ENCODE measurements at places on chromosomes 4 and X. TPM values are rescaled to one million over a fixed set of nuclear protein-coding genes. Genes with fewer than 3 reads are reported as not detected.

DNA sequence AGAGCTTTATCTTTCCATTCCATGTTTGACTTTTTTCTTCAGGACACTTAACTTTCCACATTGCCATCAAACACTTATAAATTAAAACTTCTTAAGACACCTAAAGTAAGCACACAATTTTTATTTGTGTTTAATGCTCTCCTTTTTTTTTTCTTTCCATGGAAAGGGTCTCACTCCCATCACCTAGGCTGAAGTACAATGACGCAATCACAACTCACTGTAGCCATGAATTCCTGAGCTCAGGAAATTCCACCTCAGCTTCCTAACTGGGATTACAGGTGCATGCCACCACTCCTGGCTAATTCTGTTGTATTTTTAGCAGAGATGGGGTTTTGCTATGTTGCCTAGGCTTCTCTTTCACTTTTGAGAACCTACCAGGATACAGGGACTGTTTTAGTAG, 7.3 kb downstream of the SMR3A start:
- H3K27me3 ChIP-seq: no peaks in the 10 kb centered on the region
- H3K4me3 ChIP-seq: no peak overlapping the region
- H3K36me3 ChIP-seq: no peaks in the 10 kb centered on the region
- H3K27ac ChIP-seq: no peak overlapping the region
- H3K4me1 ChIP-seq: no peaks in the 10 kb centered on the region
- no peak for DNase-seq

DNA sequence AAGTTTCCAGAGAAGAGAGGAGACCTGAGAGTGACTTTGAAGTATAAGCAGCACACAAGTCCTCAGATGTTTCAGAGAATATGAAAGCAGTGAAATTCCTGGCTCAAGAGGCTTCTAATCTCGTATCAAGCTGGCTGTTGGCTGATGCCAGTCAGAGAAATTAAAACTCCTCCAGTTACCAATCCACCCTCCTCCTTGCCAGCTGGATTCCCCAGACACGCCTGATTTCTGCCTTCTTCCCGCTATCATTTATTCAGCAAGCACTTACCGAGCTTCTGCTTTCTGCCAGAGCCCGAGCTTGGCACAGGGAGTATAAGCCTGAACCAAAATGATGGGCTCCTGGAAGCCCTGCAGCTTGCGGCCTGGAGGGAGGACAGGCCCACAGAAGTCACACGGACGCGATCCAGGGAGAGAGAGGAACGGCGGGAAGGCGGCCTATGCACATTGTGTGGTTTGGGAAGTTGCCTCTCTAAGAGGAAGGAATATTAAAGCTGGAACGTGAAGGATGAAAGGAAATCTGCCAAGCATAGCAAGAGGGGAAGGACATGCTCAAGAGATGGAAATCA, 102.4 kb upstream of the TBL1X start:
- no peaks in the 10 kb centered on the region for H3K36me3 ChIP-seq
- no peak overlapping the region for H3K4me3 ChIP-seq
- H3K4me1 ChIP-seq: no peaks in the 10 kb centered on the region

Gene GUCY1A1
- 2.3 TPM for polyA plus RNA-seq

Gene SPARCL1
- not detected for polyA plus RNA-seq

DNA sequence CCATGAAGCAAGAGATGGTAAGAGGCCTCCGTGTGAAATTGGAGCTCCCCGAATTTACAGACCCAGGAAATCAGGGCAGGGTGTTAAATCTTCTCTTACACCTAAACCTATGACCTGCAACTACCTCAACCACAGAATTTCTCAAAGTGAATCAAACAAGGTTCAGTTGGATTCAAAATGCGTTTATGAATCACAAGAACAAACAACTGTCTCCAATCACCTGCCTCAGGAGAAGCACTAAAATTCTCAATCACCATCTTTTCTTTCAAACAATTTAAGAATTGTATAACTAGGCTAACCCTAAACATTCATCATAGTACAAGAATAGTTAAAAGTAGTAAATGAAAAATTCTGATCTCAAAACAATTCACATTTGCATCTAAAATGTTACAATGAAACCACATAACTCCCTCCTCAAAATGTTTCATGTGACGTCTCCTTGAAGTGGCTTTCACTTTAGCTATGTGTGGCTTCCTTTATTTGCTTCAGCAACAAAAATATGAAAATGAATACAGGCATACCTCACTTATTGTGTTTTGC, 19.2 kb downstream of the PPP3CA start:
- peak; percentile 17 for DNase-seq
- H3K36me3 ChIP-seq: no peaks in the 10 kb centered on the region
- H3K4me1 ChIP-seq: peaks cover 64% of the 10 kb centered on the region
- H3K4me3 ChIP-seq: peak overlapping the region; percentile 48
- peak overlapping the region; percentile 85 for H3K27ac ChIP-seq

DNA sequence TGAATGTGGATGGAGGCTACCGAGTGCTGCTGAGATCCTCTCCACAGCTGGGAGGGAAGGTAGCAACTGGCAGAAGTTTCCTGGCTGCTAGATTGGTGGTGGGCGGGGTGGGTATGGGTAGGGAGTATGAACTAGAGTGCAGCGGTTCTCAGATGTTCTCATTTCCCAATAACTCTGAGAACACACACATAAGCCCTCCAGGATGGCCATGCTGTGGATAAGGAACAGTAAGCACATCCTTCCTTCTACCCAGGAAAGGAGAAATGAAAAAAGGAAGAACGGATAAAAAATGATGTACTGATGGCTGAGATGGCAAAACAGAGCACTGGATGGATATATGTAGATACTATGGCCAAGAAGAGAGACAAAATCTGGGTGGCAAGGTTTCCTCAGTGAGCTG, 116.0 kb downstream of the ZNF827 start:
- no peaks in the 10 kb centered on the region for H3K4me1 ChIP-seq
- peaks cover 27% of the 10 kb centered on the region for H3K36me3 ChIP-seq
- DNase-seq: no peak
- no peak overlapping the region for H3K4me3 ChIP-seq

DNA sequence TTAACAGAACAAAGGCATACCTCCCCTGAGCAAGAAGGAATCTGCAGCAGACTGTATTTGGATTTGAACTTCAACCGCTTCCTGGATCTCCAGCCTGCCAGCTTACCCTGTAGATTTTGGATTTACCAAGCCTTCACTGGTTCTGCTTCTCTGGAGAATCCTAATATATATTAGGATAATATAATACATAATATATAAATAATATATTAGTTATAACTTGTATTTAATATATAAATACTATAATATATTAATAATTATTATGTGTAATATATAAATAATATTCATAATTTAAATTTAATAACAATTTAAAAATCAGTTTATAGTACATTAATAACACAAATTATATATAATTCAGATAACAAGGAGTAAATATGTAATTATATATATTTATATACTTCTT, 121.4 kb downstream of the COX18 start:
- H3K27me3 ChIP-seq: no peaks in the 10 kb centered on the region
- DNase-seq: no peak
- H3K4me3 ChIP-seq: no peak overlapping the region

DNA sequence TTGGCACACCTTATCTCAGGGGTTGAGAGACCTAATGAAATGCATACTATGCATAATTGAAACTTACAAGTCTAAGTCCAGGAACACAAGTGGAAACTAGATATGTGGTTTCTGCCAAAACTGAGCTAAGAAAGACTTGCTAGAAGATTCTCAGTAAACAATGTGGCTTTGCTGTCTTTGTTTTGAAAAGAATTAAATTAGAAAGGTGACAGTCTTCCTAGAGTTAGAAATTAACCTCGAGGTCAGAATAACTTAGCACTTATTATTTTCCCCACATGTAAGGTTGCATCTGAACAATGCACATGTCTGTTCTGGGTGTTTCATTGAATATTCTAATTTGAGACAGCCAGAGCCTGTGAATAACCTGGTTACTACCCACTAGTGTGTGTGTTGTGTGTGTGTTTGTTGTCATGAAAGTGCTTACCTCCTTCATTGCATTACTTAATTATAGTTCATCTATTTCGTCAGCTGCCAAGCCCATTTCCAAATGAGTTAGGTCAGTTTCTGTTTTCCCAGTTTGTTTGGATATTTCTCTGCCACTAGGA, 1.5 kb downstream of the EREG start:
- peaks cover 51% of the 10 kb centered on the region for H3K27me3 ChIP-seq
- H3K4me1 ChIP-seq: peaks cover 19% of the 10 kb centered on the region
- no peak overlapping the region for H3K4me3 ChIP-seq

Gene SHISA3
- polyA plus RNA-seq: not detected

Gene ALB
- not detected for polyA plus RNA-seq

Gene DMP1
- polyA plus RNA-seq: not detected

GRCh38 chr4:33422656-33423055, 2702.5 kb downstream of the PCDH7 start:
- H3K27ac ChIP-seq: no peak overlapping the region
- H3K27me3 ChIP-seq: no peaks in the 10 kb centered on the region
- H3K36me3 ChIP-seq: no peaks in the 10 kb centered on the region
- no peak for DNase-seq
- H3K4me3 ChIP-seq: no peak overlapping the region

- no peak overlapping the region for H3K4me3 ChIP-seq
- no peak for DNase-seq
- no peaks in the 10 kb centered on the region for H3K36me3 ChIP-seq
- H3K4me1 ChIP-seq: no peaks in the 10 kb centered on the region
These were observed 659.4 kb downstream of the PCDH19 start for GRCh38 chrX:99750721-99751120.

- peaks cover 8% of the 10 kb centered on the region for H3K4me1 ChIP-seq
- DNase-seq: no peak
- no peaks in the 10 kb centered on the region for H3K27me3 ChIP-seq
- H3K4me3 ChIP-seq: no peak overlapping the region
- H3K27ac ChIP-seq: no peak overlapping the region
- no peaks in the 10 kb centered on the region for H3K36me3 ChIP-seq
These were observed 3.1 kb upstream of the TASL start for GRCh38 chrX:30580641-30581040.

Gene LARP1B
- 3.9 TPM for polyA plus RNA-seq

Gene JADE1
- 45.2 TPM for polyA plus RNA-seq

Gene AFF1
- 57.1 TPM for polyA plus RNA-seq

DNA sequence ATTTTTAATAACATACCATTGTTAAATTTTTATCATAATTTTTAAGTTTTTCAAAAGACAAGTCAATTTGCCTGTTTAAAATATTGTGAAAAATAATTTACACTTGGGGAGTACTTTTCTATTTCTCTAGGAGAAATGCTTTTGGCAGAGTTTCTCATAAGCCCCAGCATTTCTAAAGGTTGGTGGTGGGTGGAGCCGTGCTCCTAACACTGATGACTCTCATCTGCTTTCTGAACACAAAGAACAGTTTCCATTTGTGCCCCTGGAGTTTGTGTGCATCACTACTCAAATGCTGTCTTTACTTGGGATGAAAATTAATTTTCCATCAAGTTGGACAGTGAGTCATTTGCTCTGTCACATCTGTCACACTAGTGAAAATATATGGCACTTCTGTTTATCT, 57.6 kb downstream of the TNIP2 start:
- no peaks in the 10 kb centered on the region for H3K27me3 ChIP-seq
- no peak overlapping the region for H3K27ac ChIP-seq
- H3K4me3 ChIP-seq: no peak overlapping the region
- H3K4me1 ChIP-seq: peaks cover 36% of the 10 kb centered on the region

Gene XG
- polyA plus RNA-seq: 2.8 TPM

Gene CT47B1
- not detected for polyA plus RNA-seq

Gene SRP72
- 240 TPM for polyA plus RNA-seq

GRCh38 chrX:91414713-91415112, 19.9 kb upstream of the PABPC5 start:
- no peak for DNase-seq
- no peaks in the 10 kb centered on the region for H3K27me3 ChIP-seq
- H3K36me3 ChIP-seq: no peaks in the 10 kb centered on the region
- H3K4me1 ChIP-seq: no peaks in the 10 kb centered on the region
- H3K4me3 ChIP-seq: no peak overlapping the region

GRCh38 chr4:89306486-89307177, 968 bp downstream of the GPRIN3 start:
- no peak overlapping the region for H3K27ac ChIP-seq
- H3K36me3 ChIP-seq: no peaks in the 10 kb centered on the region
- H3K4me3 ChIP-seq: peak overlapping the region; percentile 93
- peaks cover 21% of the 10 kb centered on the region for H3K4me1 ChIP-seq

GRCh38 chrX:53561912-53562311, 124.6 kb downstream of the HUWE1 start:
- no peak overlapping the region for H3K27ac ChIP-seq
- H3K4me3 ChIP-seq: no peak overlapping the region
- peaks cover 5% of the 10 kb centered on the region for H3K36me3 ChIP-seq
- no peaks in the 10 kb centered on the region for H3K4me1 ChIP-seq

Gene ESX1
- not detected for polyA plus RNA-seq

- no peaks in the 10 kb centered on the region for H3K36me3 ChIP-seq
- H3K27me3 ChIP-seq: no peaks in the 10 kb centered on the region
- H3K4me1 ChIP-seq: no peaks in the 10 kb centered on the region
- no peak overlapping the region for H3K4me3 ChIP-seq
These were observed 238.8 kb downstream of the GRIA3 start for GRCh38 chrX:123422875-123423274.

GRCh38 chrX:105533951-105534350, 288.4 kb upstream of the NRK start:
- H3K36me3 ChIP-seq: no peaks in the 10 kb centered on the region
- DNase-seq: no peak
- H3K27me3 ChIP-seq: no peaks in the 10 kb centered on the region
- H3K4me3 ChIP-seq: no peak overlapping the region

Gene IL2RG
- 884 TPM for polyA plus RNA-seq
